Left forelimb (tissue), 1 donor: ENCODE measurements at places on chromosomes 7 and 10.

DNA sequence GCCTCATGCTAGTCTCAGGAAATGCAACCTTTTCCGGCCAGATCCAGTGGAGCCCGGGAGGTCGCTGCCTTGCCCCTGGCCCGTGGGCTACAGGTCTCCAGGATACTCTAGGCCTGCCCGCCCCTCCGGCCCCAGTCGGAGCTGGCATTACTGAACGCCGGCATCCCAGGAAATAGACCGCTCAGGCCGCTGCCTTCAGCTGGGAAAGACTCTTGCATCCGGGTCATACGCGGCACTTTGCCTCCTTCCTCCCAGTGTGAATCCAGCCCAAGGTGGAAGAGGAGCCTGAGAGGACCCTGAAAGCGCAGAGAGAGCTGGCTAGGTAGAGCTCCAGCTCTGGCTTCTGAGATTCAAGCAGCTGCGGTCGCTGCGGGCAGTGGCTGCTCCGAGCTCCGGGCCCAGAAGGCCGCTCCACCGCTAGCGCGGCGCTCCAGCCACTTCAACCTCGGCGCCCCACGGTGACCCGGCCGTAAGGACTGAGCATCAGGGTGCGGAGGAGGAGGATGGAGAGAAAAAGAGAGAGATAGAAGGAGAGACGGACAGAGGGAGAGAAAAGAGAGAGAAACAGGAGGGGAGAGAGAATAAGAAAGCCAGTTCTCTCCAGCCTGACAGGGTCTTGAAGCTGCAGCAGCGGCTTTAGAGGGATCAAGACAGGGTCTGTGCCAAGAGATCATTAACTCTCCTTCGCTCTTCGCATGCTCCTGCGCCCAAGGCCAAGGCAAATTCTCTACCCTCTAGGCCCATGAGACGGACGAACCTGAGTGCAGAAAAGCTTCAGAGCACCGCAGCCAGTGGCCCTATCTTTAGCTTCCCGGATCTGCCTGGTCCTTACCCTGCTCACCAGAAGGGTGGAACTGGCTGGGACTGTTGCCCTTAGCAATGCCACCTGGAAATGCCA is 1.8 kb upstream of the HOXA10 start:
- peak; percentile 64 for DNase-seq

DNA sequence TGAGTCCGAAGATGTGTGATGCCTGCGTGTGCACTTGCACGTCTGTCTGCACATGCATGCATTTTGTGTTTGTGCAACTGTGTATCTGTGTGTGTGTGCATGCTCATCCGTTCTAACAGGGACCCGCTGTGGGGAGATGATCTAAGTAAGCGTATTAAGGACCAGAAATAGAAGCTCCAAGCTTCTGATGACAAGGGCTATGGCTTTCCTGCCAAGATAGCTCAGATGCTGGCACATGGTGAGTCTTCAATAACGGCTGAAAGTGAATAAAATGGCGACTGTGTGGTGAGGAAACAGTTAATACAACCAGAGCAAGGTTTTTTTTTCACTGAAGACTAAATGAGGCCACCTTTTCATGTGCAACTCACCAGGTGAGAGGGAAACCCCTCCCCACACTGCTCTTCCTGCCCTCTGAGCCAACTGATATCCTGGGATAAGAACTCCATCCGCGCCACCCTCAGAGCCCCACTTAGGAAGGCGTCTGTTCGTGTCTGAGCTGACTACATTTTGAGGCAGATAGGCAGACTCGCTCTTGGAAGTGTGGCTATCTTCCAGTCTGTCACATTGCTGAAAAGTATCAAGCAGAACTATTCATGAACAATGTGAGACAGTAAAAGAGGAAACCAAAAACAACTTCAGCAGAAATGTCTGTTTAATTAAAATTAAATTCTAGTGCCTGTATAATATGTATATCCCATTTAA is 47.4 kb upstream of the TCERG1L start:
- DNase-seq: no peak

GRCh38 chr10:113533801-113534200 is 19.1 kb upstream of the HABP2 start:
- no peak for DNase-seq

GRCh38 chr7:17195576-17195975 is 102.9 kb upstream of the AHR start:
- no peak for DNase-seq

- no peak for DNase-seq
These were observed 45.6 kb upstream of the CFAP46 start for GRCh38 chr10:132987671-132988571.

DNA sequence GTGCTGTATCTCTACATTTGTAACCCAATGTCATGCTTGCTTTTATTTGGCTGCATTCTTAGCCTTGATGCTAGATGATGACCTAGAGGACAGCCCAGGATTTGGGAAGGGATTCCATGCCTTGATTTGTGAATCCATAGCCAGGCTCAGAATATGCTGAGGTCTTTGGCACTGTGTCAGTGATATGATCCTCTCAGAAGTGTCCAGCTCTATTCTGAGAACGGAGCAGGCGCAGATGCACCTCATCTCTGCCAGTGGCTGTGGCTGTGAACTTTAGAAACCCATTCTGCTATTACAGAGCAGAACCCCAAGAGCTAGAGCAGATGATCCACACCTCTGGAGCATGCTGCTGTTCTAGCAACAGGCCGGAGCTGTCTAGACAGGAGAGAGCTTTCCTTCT is 212.8 kb downstream of the TRIL start:
- no peak for DNase-seq

- DNase-seq: peak; percentile 53
These were observed 175.5 kb upstream of the SHH start for GRCh38 chr7:155987681-155988235.

DNA sequence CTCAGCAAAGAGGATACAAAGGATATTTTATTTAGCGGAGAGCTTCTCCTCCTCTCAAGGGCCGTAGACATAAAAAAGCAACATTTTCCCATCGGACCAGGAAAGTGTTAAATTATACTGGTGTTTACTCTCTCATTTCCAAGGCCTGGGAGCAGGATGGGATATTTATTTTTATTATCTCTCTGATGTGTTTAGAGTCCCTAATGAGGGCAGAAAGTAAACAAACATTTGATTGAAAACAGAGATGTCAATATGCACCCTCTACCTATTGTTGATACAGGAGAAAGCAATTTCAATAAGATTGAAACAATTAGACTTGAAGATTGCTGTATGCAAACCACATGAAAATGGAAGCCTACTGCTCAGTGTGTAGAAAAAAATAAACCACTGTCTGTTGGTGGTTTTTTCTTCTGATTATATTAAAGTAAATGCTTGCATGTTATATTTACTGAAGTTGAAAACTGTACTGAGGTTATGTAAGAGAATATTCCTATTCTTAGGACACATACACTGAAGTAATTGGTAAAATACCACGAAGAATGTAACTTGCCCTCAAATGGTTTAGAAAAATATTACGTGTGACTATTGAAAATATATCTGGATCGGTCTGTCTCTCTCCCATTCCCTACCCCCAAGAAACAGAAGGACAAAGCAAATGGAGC is 59.3 kb downstream of the ATXN7L1 start:
- no peak for DNase-seq

DNA sequence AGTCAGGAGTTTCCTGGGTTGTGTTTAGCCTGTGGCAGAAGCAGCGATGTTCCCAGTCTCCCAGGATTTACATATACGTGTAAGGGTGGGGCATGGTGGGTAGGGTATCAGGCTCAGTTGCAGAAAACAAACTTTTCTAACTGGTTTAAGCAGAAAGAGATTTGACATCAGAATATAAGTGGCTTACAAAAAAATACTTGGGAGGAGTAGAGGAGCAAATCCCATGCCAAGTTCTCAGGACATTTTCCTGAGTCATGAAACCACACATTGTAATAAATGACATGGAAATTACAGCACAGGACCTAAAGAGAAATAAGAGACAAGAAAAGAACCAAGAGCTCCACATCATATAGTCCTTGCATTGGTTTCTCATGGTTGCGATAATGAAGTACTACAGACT is 26.2 kb upstream of the FRMD4A start:
- DNase-seq: no peak

- DNase-seq: no peak
These were observed 55.9 kb downstream of the KCNMA1 start for GRCh38 chr10:77581738-77582137.

GRCh38 chr10:59839576-59839975 is 66.8 kb downstream of the CCDC6 start:
- DNase-seq: no peak

DNA sequence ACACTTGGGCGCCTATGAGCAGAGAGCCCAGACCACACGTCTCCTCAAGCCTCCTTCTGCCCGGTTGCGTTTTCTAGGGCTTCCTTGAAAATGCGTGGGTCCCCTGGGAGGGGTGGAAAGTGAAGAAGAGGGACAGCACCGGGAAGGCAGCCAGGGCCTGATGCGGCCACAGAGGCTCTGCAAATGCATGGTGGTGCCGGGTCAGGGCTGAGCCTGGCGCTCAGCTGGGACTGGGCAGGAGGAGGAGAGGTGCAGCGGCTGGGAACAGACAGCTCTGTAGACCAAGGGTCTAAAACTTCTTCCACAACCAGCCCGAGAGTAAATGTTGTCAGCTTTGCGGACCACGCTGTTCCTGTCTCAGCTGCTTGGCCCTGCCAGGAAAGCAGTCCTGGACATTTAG is 1.6 kb downstream of the DPYSL4 start:
- DNase-seq: no peak

GRCh38 chr7:27423290-27423689 is 180.7 kb downstream of the EVX1 start:
- no peak for DNase-seq

DNA sequence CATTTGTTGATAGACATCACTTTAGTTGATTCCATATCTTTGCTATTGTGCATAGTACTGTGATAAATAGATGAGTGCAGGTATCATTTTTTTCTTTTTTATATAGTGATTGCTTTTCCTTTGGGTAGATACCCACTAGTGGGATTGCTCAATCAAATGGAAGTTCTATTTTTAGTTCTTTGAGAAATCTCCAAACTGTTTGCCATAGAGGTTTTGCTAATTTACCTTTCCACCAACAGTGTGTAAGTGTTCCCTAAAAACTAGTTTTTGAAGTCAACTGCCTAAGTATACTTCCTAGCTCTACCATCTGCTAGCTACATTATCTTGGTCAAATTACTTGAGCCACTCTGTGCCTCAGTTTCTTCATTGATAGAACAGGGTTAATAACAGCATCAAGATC is 31.5 kb upstream of the RSBN1L start:
- no peak for DNase-seq

DNA sequence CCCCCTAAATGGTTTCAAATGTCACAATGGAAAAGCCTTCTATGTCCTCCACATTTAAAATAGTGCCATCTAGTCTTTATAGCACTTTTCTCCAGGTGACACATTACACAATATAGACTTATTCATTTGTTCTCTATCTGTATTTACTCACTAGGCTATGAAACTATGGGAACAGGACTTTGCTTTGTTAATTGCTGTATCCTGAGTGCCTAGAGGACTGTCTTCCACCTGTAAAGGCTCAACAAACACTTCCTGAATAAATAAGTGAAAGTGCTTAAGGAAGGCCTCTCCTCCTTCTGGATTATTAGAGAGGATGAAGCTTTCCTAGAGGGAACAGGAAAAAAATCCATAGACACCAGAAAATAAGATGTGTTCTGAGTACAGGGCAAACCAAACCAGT is 397.6 kb upstream of the LRRN3 start:
- DNase-seq: no peak
